Stimulated activated CD8-positive, alpha-beta memory T cell treated with anti-CD3 and anti-CD28 coated beads, Interleukin-2, amount 100 ng/mL, for 1 hour (primary cell): ENCODE measurements at places on chromosomes 6 and 20.

GRCh38 chr6:118451839-118452238, 96.3 kb upstream of the PLN start:
- no peak for DNase-seq

DNA sequence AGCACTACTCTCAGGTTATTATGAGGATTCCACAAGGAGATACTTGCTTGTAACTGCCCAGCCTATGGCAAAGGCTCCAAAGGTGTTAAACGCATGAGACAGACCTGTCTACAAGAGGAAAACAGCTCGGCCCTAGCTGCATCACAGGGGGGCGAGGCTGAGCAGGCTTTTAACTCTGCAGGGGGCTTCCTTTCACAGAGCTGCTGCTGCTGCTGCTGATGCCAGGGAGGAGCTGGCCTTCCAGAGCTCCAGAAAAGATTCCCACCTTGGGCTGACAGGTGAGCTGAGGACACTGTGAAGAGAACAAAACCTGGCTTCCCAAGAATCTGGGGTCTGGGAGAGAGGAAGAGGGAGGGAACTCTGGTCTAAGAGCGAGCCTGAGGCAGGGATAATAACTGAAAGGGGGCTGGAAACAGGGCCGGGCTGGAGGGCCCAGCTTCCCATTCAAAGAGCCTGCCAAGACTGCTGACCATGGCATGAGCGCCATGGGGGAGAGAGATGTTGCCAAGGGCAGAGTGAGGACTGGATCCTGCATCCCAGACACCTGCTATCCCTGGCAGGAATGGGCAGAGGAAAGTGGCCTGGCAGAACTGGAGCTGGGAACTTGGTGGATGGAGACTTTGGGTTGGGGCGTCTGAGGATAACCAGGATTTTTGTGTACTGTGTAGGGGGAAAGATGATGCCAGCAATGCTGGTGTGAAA, 211.1 kb upstream of the LRFN2 start:
- DNase-seq, result no peak

DNA sequence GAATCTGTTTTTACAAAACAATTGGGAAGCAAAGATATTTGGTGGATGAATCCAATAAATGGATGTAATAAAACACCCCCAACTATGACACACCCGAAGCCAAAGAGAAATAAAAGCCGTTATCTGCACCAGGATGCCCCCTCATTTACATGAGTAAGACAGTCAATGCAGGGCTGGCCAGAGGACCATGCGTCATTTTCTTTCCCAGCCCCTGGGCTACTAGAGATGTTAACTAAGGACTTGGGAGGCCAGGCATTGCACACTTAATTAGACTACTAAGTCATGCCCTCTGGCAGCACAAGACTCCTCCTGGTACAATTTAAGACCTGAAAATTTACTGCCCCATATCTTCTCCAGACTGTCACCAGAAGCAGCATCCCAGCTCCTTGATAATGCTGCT, 3.2 kb downstream of the LEMD2 start:
- no peak for DNase-seq

DNA sequence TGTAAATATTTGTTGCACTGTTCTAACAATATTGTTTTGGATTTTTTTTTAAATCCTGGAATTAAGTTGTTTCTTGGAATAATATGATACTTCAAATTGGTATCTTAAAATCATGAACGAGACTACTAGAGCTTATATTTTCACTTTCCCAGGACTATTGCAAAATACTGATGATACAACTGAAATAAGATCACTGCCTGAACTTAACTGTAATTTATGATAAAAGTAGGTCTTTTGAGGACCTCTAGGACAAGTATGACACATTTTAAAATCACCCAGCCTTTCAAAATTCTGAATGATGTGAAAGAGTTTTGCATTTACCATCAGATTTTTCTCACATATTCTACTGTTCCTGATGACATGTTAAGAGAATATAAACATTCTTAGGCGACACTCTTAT, 8.6 kb upstream of the UBE2J1 start:
- DNase-seq, result no peak

DNA sequence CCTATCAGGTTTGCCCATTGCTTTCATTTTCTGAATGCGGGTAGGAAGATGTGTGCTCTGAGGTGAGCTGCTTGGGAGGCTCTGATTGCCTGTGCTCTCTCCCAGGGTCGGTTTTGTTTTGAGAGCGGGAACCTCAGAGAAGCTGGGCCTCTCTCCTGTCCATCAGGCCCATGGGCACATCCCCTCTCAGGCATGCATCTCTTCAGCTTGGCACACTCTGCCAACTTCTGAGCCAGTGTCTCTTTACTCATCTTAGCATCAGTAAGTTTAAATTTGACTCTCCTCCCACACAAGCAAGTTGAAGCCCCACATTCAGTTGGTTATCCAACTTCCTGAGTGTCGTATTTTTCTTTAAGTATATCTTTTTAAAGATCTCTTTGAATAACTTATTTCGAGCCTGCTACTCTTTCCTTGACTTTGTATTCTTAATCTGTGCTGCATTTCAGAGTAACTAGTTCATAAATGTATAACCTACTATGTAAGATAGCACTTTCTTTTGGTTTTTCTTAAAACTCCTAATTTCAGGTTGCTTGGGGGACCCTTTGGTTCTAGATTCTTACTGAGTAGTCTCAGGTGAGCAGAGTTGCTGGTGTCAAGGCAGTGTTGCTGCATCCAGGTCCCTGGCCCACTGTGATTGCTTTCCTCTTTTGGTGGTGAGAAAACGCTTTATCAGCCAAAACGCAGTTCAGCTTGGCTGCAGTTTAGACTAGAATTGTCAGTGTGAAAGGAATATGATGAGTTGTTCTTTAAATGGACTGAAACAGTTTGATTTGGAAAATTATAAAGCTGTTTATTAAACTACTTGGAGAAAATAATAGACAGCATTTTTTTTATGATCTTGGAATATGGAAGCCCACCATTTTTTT, 54.8 kb downstream of the SNX9 start:
- no peak for DNase-seq

DNA sequence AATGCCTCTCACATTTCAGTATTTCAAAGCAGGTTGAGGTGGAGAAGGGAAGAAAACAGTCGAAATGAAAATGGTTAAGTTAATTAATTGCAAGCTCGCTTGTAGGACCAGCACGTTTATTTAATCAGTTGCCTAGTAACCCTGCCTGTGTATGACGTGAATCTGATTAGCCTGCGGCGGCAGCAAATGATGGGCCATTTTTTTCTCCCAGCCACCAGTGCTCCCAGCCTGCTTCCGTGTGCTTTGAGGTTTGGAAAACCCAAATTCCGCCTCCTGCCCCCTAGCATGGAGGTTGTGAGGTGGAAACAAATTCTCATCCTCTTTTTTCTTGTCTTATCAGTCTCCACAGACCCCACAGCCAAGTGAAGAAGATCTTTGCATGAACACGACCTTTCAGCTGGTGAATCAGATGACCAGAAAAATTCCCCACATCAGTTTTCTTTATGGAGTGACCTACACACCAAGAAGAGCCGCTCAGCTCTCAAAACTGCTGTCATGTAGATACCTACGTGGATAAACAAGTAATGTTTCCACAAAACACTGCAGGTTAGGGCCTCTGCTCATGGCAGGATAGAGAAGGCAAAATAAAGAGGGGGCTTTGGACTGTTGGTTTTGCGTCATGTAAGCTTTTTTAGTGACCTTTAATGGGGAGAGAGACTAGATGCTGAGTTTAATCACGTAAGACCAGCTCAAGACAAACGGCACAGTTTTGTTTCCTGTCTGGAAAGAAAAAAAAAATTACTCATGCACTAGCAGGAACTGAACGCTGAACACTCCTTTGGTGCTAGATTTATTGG, 572.9 kb upstream of the NOX3 start:
- no peak for DNase-seq

DNA sequence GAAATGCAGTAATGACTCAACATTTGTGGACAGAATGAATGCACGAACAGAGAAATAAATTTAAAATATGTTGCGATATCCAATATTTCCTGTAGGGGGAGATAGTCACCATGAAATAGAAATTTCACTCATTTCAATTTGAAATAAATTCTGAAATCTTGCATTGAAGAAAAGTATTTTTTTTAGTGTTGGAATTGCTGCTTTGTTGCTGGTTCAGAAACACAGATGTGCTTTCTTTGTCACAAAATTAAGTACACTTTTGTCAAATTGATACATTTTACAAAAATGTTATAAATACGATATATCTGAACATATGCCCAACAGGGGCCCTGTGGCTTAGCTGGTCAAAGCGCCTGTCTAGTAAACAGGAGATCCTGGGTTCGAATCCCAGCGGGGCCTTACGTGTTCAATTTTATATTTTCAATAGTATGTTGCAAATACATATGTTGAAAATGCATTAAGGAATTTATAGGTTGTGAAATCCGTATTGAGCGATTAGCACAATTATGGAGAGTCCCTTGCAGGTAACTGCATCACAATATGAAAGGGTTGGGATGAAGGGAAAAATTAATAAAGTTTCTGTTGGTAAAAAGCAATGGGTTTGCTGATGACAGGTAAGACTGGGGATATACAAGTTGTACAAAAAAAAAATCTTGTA, 85.4 kb upstream of the PRSS16 start:
- no peak for DNase-seq

GRCh38 chr20:58722877-58723627, 30.5 kb downstream of the NPEPL1 start:
- DNase-seq, result no peak

- no peak for DNase-seq
These were observed 88.1 kb downstream of the TNFRSF21 start for GRCh38 chr6:47221565-47221964.

DNA sequence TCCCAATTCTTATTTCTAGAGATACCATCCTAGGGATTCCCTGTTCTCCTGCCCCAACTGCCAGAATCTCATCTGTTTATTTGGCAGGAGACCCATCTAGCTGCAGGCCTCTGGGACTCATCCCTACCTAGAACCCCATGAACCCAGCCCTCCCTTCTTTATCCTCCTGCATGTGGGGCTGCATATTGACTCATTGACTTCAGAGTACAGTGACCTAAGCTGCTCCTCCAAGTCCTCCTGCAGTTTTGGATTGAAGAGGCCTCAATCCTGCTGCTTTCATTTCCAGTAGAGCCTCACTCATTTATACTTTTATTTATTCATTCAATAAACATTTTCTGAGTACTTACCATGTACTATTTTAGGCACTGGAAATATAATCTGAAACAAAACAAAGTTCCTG, 11.6 kb downstream of the TMEM200A start:
- DNase-seq, result no peak

GRCh38 chr6:151436300-151436699, 15.6 kb downstream of the RMND1 start:
- no peak for DNase-seq

DNA sequence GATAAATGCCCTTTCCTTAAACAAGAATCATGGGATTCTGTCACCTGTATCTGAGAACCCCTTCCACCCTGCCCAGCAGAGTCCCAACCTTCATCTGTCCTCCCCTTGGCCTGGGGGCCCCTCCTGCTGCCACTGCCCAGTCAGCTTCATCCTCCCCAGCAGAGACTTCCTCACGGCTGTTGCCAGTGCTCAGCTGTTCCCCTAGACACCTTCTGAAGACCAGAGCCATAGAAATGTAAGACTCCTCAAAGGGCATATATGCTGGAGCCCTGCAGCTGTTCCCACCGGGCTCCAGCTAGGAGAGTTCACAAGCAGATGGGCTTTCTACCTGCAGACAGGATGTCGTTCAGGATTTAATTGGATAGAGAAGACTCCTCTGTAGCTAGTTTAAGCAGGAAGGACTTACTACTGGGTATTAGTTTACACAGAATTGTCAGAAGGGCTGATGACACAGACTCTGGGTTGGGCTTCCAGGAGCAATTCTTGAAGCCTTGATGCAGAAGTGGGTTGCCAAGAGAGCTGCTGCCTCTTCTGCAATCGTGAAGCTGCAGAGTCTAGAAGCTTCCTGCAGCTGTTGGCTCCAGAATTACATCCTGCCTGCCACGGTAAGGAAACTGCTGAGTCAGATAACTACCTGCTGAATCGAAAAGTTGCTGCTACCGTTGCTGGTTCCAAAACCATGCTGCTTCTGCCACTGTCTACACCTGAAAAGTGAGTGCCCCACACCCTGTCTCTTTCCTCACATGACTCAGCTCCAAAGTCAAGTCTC, 57.1 kb upstream of the MLN start:
- no peak for DNase-seq

DNA sequence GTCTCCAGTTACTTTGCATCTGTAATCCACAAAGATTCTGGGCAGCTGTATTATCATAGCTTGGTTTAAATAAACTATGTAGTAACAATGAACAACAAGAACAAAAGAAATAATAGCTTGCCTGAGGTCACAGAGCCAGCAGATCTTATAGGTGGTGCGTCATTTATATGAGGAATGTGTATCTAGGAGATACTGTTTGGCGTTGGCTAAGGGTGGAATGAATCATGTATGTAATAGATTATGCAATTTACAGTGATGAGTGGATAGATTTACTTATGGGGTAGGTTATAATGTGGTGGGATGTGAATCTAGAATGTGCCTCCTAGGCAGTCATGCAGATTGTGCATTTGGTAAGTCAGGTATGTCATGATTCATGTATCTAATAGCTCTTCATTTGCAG, 42.8 kb downstream of the HNF4A start:
- no peak for DNase-seq

GRCh38 chr6:109762769-109763441, 71.8 kb downstream of the FIG4 start:
- DNase-seq, result no peak

DNA sequence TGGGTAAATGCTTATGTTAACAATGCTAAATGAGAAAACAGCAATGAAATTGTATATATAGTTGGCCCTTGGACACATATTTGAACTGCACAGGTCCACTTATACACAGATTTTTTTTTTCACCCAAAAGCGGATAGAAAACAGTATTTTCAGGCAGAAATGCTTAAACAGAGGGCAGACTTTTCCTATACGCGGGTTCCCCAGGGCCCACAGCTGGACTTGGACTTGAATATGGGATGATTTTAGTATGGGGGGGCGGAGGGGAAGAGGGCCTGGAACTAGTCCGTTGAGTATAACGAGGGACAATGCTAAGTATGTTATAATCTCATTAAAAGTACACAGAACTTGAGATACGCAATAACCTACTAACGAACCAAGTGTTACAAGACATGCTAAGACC, 1.1 kb upstream of the PRSS35 start:
- DNase-seq, result no peak

GRCh38 chr20:60967431-60968316, 284.4 kb upstream of the CDH4 start:
- DNase-seq, result no peak
